Hindlimb muscle (tissue), 1 donor: ENCODE measurements at places on chromosomes 1 and 21. TPM values are rescaled to one million over a fixed set of nuclear protein-coding genes. Genes with fewer than 3 reads are reported as not detected.

The ALX3 gene
- polyA plus RNA-seq, result not detected

The HPDL gene
- polyA plus RNA-seq, result 1.8 TPM

The CSMD2 gene
- 0.46 TPM for polyA plus RNA-seq

The C1QA gene
- polyA plus RNA-seq, result 39.3 TPM

The TMCO4 gene
- 2.1 TPM for polyA plus RNA-seq

The THEM5 gene
- 0.37 TPM for polyA plus RNA-seq

The AIM2 gene
- polyA plus RNA-seq, result 0.40 TPM

The FCRLA gene
- 0.46 TPM for polyA plus RNA-seq

The SLAMF7 gene
- polyA plus RNA-seq, result 0.71 TPM

The PSEN2 gene
- 152 TPM for polyA plus RNA-seq

The ADAMTS4 gene
- 11.2 TPM for polyA plus RNA-seq

The PLPPR4 gene
- polyA plus RNA-seq, result 8.8 TPM

The BEND5 gene
- polyA plus RNA-seq, result 10.0 TPM

The LCE3A gene
- not detected for polyA plus RNA-seq

The UMODL1 gene
- polyA plus RNA-seq, result not detected

The OR6N1 gene
- not detected for polyA plus RNA-seq

The LRRC53 gene
- not detected for polyA plus RNA-seq

The URB2 gene
- 5.8 TPM for polyA plus RNA-seq

The LCE4A gene
- not detected for polyA plus RNA-seq

The MEX3A gene
- polyA plus RNA-seq, result 22.5 TPM

The SYT11 gene
- 12.9 TPM for polyA plus RNA-seq

The FAM72C gene
- polyA plus RNA-seq, result not detected

The PCP4 gene
- 1.9 TPM for polyA plus RNA-seq

The SLFNL1 gene
- polyA plus RNA-seq, result 0.68 TPM

The ABCB10 gene
- polyA plus RNA-seq, result 14.9 TPM

The C1orf146 gene
- polyA plus RNA-seq, result not detected

The OR2M7 gene
- polyA plus RNA-seq, result not detected

The PHGDH gene
- 54.5 TPM for polyA plus RNA-seq

The PADI3 gene
- not detected for polyA plus RNA-seq

The MAP3K6 gene
- 14.9 TPM for polyA plus RNA-seq

The KIF14 gene
- polyA plus RNA-seq, result 2.1 TPM

The RGS16 gene
- 8.7 TPM for polyA plus RNA-seq

The SPATA21 gene
- polyA plus RNA-seq, result 0.30 TPM

The AADACL3 gene
- not detected for polyA plus RNA-seq

The NIPAL3 gene
- polyA plus RNA-seq, result 4.5 TPM

The SHISA4 gene
- polyA plus RNA-seq, result 89.2 TPM

The ADAMTS5 gene
- 14.9 TPM for polyA plus RNA-seq

The COL6A1 gene
- polyA plus RNA-seq, result 430 TPM

The AMY2A gene
- not detected for polyA plus RNA-seq

The RGS13 gene
- polyA plus RNA-seq, result 0.15 TPM

The TRNAU1AP gene
- 20.9 TPM for polyA plus RNA-seq

The TOR1AIP2 gene
- 28.5 TPM for polyA plus RNA-seq

The FCRL4 gene
- not detected for polyA plus RNA-seq

The MR1 gene
- 3.3 TPM for polyA plus RNA-seq

The OR2L2 gene
- polyA plus RNA-seq, result not detected

The ABCA4 gene
- 0.71 TPM for polyA plus RNA-seq

The ZMYND12 gene
- polyA plus RNA-seq, result 0.48 TPM

The FGGY gene
- polyA plus RNA-seq, result 17.2 TPM

The LCE2A gene
- polyA plus RNA-seq, result not detected

The ANKRD34A gene
- 1.2 TPM for polyA plus RNA-seq

The CRYBG2 gene
- polyA plus RNA-seq, result 0.40 TPM

The PRRX1 gene
- polyA plus RNA-seq, result 179 TPM

The NEGR1 gene
- 18.1 TPM for polyA plus RNA-seq

The HUNK gene
- polyA plus RNA-seq, result 6.3 TPM

The CYP4Z1 gene
- polyA plus RNA-seq, result 0.15 TPM

The NPR1 gene
- polyA plus RNA-seq, result 17.2 TPM

The AMY1A gene
- not detected for polyA plus RNA-seq

The SLC45A3 gene
- polyA plus RNA-seq, result 2.3 TPM
